ENCODE measurements at places on chromosomes 5 and 9. TPM values are rescaled to one million over a fixed set of nuclear protein-coding genes. Genes with fewer than 3 reads are reported as not detected.
A peak's percentile ranks its signal among the peaks of the same experiment; 100 is the strongest.

The THBS4 gene
- 46.1 TPM for total RNA-seq

The RAB3C gene
- total RNA-seq: not detected

The IL13 gene
- total RNA-seq: not detected

DNA sequence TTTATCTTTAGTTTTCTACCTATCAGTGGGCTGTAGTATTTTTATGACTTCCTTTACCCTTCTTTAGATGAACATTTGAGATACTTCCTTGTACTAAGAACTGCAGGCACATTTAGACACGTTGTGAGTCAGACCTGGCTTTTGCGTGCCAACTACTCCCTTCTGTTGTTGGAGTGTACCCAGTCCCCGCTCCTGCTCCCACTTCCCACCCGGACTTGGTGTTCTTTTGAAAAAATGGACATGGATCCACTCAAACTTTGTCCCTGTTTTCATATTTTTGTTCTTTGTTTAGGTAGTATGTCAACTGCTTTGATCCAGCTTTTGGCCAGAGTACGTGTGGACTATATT is 60.7 kb downstream of the PARP8 start:
- no peaks in the 10 kb centered on the region for H3K27me3 ChIP-seq
- H3K4me1 ChIP-seq: no peaks in the 10 kb centered on the region
- no peaks in the 10 kb centered on the region for H3K36me3 ChIP-seq
- peak; percentile 36 for DNase-seq
- H3K27ac ChIP-seq: no peak overlapping the region

DNA sequence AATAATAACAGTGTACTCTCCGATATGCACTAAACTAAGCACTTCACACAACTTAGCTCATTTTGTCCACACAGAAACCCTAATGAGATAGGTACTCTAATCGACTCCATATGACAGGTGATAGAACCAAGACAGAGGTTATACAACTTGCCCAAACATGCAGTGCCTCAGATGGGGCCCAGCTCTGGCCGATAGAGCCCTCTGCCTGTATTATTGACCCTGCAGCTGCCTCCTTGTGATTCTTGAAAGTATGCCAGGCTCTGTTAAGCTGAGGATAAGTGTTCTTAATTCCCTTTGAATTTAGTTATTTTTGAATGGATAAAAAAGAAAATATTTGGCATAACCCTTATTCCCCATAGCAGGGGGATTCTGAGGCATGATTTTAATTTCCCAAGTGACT is 78.5 kb downstream of the HMHB1 start:
- H3K4me1 ChIP-seq: no peaks in the 10 kb centered on the region
- no peaks in the 10 kb centered on the region for H3K27me3 ChIP-seq
- no peak overlapping the region for H3K27ac ChIP-seq
- H3K36me3 ChIP-seq: no peaks in the 10 kb centered on the region
- DNase-seq: no peak

DNA sequence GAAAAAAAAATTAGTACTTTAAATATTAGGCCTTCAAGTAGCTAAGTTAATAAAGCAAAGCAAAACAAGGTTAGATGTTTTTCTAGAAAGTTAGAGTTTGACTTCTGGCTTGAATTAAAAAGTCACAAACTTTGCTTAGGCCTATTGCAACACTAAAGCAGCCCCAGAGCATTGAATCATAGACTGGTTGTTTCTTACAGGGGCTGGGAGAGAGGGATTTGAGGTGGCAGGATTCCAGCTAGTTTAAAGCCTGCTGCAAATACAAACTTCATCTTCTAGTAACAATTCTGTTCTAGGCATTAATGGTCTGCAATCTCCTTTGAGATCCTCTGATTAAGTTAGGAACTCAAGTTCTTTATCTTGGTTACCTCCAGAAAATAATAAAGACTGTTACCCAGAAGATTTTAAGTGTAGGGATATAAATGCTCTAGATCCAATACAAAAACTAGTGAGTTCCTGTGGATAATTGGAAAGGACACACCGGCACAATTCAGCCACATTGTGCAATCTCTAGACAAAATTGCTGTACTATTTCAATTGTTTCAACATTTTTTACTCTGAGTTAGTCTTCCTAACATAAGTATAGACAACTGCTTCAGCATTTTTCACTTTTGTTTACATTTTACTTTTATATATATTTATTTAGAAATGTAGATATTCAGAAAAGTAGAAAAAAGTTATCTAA is 12.6 kb downstream of the OR13C5 start:
- H3K27me3 ChIP-seq: no peaks in the 10 kb centered on the region
- no peak overlapping the region for H3K4me3 ChIP-seq

- H3K36me3 ChIP-seq: no peaks in the 10 kb centered on the region
- H3K27ac ChIP-seq: no peak overlapping the region
- peaks cover 8% of the 10 kb centered on the region for H3K4me1 ChIP-seq
- H3K4me3 ChIP-seq: no peak overlapping the region
These were observed 21.8 kb downstream of the RGMB start for GRCh38 chr5:98795243-98795642.

GRCh38 chr5:137356127-137356526 is 143.0 kb downstream of the SPOCK1 start:
- H3K4me3 ChIP-seq: no peak overlapping the region
- H3K27me3 ChIP-seq: peaks cover 2% of the 10 kb centered on the region
- no peaks in the 10 kb centered on the region for H3K36me3 ChIP-seq
- DNase-seq: no peak

DNA sequence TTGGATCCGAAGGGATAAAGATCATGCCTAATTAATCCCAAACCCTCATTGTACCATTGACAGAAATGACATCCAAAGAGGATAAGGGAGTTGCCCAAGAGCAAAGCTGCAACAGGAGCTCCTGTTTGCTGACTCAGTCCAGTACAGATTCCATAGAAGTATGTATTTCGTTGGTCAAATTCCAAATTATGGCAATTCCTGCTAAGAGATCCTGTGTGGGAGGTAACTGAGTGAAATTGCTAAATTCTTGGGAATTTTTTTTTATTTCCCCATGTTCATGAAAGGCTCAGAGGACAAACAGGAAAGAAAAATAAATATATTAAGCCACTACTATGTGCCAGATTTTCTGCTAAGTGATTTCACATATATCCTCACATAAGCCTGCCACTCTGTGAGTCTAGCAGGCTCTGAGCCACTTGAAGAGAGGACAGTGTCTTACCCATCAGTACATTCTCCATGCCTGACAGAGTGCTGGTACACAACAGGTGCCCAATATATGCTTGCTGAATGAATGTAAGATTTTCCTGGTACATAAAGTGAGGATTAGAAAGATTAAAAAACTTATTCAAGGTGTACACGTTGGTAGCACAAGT is 132.7 kb downstream of the GLIS3 start:
- DNase-seq: no peak
- no peaks in the 10 kb centered on the region for H3K36me3 ChIP-seq
- H3K4me3 ChIP-seq: no peak overlapping the region
- no peak overlapping the region for H3K27ac ChIP-seq

DNA sequence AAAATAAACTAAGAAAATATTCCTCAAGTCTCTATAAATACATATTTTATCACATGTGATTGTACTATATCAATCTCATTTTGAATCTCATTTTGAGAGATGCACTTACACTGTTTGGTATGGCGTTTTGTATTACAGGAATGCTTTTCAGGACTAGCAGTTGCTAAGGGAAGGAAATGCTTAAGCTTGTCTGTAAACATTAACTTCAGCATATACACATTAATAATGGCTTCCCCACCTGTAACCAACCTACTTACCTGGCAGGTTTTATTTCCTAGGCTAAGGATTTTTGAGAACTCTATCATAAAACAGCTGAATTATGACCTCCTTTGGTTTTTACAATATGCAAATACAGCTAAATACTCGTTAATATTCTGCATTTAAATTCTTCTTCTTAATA is 141.0 kb upstream of the GRHPR start:
- DNase-seq: no peak
- H3K4me3 ChIP-seq: no peak overlapping the region
- H3K27ac ChIP-seq: no peak overlapping the region
- H3K4me1 ChIP-seq: peaks cover 6% of the 10 kb centered on the region
- H3K36me3 ChIP-seq: no peaks in the 10 kb centered on the region
- H3K27me3 ChIP-seq: no peaks in the 10 kb centered on the region

- H3K4me1 ChIP-seq: peaks cover 3% of the 10 kb centered on the region
- H3K27ac ChIP-seq: no peak overlapping the region
- no peak for DNase-seq
- H3K4me3 ChIP-seq: no peak overlapping the region
- no peaks in the 10 kb centered on the region for H3K27me3 ChIP-seq
- H3K36me3 ChIP-seq: no peaks in the 10 kb centered on the region
These were observed 7.5 kb upstream of the ICE1 start for GRCh38 chr5:5414999-5415398.

DNA sequence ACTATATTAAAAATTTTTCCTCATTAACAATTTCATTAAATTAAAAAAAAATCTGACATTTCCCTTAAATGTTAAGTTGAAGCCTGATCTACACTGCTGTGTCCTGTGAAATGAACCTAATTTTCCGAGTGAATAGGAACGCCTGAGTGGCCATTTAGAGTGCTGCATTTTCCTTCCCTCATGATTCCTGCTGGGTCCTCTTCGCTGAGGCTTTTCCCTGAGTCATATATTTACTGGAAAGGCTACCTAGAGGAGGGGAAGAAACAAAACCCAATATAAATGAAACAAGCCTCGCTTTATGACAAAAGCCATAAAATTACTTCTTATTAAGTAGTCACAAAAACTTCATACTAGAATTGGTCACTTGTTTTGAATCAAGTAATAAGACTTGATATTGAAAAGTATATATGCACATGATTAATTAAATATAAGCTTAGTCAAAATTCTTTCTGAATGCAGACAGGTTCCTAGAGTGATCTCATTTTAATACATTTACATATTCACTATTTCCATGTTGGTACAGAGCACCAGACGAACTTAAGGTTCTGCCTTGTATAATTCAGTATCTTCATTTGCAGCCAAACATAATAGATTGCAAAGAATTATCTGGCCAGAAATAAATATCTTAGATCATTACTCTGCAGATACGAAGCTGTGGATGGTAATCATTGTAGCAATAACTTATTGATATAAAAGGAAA is 6.3 kb upstream of the ISCA1 start:
- H3K27me3 ChIP-seq: no peaks in the 10 kb centered on the region
- no peak for DNase-seq
- no peaks in the 10 kb centered on the region for H3K4me1 ChIP-seq
- H3K4me3 ChIP-seq: no peak overlapping the region
- no peak overlapping the region for H3K27ac ChIP-seq
- peaks cover 37% of the 10 kb centered on the region for H3K36me3 ChIP-seq

GRCh38 chr5:170216257-170216864 is 16.4 kb upstream of the C5orf58 start:
- no peak overlapping the region for H3K27ac ChIP-seq
- H3K27me3 ChIP-seq: no peaks in the 10 kb centered on the region
- no peak for DNase-seq

DNA sequence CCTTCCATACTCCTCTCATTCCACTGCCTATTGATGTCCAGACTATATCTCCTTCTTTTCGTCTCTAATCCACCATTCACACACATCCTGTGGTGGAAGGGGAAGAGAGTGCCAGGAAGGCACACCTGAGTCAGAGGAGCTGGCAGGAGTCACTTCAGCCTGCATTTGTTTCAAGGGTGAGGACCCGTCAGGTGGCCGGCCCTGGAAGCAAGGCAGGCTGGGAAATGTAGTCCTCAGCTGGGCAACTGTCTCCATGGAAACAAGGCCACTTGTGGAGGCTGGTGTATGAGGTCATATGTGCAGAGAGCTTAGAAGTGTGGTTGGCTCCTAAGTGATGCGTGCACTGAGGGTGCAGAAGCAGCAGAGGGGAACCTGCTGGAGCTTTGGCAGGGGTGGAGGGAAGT is 278.4 kb downstream of the NSG2 start:
- H3K4me3 ChIP-seq: no peak overlapping the region
- no peaks in the 10 kb centered on the region for H3K36me3 ChIP-seq
- no peak for DNase-seq
- H3K27me3 ChIP-seq: no peaks in the 10 kb centered on the region
- H3K27ac ChIP-seq: no peak overlapping the region
- H3K4me1 ChIP-seq: no peaks in the 10 kb centered on the region

- H3K27me3 ChIP-seq: no peaks in the 10 kb centered on the region
- no peak overlapping the region for H3K4me3 ChIP-seq
- no peak for DNase-seq
- H3K36me3 ChIP-seq: no peaks in the 10 kb centered on the region
- H3K27ac ChIP-seq: no peak overlapping the region
These were observed 6.8 kb upstream of the CEP120 start for GRCh38 chr5:123429993-123430392.

DNA sequence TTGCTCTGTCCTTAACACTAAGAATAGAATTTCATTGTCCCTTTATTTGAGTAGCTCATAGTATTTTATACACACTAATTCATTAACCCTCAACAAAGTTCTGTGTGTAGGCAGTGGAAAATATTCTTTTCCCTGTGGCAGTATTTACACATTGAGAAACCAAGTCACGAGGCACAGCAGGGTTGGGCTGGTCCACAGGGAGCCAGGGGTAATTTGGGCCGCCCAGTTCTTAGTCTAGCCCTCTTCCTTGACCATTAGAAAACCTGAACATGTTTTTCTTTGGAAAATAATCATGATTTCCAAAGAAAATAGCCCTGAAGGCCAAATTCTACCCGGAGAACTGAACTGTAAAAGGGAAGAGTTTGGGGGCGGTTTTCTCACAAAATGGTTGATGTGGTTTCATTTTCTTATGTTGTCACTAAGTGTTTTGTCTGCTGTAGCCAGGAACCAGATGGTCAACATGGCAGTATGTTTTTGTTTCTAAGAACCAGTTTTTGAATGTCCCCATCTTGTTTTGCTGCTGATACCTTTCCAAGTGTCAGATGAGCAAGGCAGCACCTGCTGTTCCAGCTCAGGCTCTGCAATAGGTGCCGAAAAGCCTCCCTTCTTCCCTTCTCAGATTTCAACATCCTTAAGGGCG is 29.6 kb downstream of the ARHGEF28 start:
- DNase-seq: no peak
- H3K4me1 ChIP-seq: peaks cover 14% of the 10 kb centered on the region
- H3K27ac ChIP-seq: no peak overlapping the region
- H3K36me3 ChIP-seq: no peaks in the 10 kb centered on the region

GRCh38 chr9:13758936-13759335 is 479.4 kb upstream of the MPDZ start:
- H3K36me3 ChIP-seq: no peaks in the 10 kb centered on the region
- peak; percentile 66 for DNase-seq
- H3K27ac ChIP-seq: no peak overlapping the region
